ENCODE measurements at places on chromosomes 1 and 21.

DNA sequence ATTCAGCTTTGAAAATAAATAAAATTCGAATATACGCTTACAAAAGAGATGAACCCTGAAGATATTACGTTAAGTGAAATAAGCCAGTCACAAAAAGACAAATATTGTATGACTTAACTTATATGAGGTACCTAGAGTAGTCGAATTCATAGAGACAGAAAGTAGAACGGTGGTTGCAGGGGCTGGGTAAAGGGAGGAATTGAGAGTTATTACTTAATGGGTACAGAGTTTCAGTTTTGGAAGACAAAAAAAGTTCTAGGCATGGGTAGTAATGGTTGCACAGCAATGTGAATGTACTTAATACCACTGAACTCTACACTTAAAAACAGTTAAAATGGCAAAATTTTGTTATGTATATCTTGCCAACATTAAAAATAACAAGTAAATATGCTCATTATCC lies 48.6 kb upstream of the ZNHIT6 start:
- no peak for DNase-seq

DNA sequence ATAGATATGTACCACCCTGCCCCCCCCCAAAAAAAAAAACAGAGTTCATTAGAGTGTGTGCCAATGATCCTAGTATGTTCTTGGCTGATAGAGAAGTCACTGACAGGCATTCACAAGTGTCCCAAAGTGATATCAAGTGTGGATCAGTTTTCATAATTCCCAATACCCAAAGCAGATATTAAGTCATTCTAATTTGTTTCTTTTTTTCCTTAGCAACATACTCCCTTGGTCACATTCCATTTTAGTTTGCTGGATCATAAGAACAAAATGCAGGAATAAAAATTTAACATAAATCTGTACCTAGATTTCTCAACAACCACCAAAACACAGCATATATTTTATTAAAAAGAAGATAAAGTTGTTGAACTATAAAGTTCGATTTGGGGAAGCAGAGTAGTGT lies 129.8 kb upstream of the PALMD start:
- DNase-seq = no peak

- no peak for DNase-seq
Observed at GRCh38 chr1:5110508-5110907, 456.1 kb downstream of the AJAP1 start.

DNA sequence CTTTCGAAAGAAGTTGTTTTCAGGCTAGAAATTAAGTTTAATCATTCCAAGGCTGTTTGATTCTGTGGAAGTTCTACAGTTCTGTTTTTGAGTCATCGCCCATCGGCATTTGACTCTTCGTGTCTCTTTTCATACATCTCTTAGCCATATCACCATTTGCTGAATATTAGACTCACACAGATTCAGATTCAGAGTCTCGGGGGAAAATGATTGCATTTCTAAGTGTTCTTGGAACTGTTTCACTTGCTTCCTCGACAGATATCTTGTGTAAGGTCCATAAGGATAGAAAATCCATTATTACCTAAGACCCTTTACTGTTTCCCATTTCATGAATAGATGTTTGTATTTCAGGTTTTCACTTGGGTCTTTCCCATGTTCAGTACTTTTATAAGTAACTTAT lies 237.0 kb upstream of the SGIP1 start:
- no peak for DNase-seq

DNA sequence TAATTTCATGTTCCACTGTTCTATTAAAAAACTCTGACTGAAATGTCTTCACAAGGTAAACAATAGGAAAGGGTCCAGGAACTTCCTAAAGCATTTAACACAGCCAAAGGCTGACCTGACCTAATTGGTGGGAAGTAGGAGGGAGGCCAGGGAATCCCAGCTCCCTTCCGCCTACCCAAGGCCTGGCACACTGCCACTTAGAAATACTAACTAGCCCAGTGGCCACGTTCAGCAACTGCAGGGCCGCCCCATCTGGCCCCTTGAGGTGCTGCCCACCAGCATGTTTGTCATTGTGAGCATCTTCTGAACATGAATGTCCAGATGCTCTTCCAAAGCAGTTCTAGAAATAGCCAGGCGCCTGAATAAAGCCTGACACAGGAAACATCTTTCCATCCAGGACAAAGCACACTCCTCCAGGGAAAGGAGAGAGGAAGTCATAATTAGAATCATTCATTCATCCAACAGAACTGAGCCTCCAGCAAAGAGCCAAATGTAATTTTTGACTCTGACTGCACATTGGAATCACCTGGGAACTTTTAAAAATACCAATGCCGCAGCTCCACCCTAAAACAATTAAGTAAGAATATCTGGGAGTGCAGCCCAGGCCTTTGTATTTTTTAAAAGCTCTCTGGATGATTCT lies 44.6 kb upstream of the BCL9 start:
- peak; percentile 50 for DNase-seq

GRCh38 chr1:66035616-66036245 lies 243.0 kb downstream of the PDE4B start:
- DNase-seq = no peak

GRCh38 chr1:212774584-212774983 lies 17.0 kb downstream of the NSL1 start:
- peak; percentile 34 for DNase-seq

DNA sequence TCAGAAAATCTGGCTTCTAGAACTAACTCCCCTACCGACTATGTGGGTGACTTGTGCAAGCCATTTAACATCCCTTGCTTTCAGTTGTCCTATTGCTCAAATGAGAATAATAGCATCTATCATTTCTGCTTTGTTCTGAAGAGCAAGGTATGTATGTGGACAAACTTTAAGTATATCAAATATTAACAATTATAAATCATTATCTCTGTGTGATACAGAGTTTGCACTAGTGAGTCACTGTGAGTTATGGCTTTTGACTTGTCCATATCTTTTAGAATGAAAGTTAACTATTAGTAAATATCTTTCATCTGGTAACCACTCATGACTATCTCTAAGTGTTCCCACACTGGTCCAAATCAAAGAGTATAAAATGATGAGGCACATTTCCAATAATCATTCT lies 812.9 kb upstream of the ADGRL2 start:
- DNase-seq = no peak

DNA sequence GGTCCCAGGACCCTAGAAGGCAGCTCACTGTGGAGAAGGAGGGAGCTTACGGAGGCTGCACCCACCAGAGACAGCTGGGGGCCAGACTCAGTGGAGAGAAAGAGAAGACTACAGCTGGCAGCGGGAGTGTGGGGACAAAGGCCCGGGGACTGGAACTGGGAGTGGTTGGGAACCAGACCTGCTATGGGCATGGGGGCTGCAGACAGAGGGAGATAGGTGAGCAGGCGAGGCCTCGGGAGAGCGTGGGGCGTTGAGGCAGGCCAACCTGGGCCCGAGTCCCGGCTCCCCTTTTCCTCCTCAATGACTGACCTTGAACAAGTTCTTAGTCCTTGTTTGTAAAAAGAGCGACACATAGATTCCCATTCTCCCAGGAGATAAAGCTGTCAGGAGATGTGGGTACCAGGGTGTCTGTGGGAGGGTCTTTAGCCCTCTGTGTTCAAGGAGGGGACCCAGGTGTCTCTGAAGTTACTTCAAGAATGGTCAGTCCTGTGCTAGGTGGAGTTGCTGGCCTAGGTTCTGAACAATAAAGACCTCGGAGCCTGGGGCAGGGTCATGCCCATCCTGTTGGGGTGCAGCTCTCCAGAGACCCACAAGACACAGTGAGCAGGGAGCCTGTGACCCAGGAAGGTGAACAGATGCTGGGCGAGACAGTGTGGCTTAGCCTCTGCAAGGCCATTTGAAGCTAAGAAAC lies 87.9 kb downstream of the ITPKB start:
- no peak for DNase-seq

DNA sequence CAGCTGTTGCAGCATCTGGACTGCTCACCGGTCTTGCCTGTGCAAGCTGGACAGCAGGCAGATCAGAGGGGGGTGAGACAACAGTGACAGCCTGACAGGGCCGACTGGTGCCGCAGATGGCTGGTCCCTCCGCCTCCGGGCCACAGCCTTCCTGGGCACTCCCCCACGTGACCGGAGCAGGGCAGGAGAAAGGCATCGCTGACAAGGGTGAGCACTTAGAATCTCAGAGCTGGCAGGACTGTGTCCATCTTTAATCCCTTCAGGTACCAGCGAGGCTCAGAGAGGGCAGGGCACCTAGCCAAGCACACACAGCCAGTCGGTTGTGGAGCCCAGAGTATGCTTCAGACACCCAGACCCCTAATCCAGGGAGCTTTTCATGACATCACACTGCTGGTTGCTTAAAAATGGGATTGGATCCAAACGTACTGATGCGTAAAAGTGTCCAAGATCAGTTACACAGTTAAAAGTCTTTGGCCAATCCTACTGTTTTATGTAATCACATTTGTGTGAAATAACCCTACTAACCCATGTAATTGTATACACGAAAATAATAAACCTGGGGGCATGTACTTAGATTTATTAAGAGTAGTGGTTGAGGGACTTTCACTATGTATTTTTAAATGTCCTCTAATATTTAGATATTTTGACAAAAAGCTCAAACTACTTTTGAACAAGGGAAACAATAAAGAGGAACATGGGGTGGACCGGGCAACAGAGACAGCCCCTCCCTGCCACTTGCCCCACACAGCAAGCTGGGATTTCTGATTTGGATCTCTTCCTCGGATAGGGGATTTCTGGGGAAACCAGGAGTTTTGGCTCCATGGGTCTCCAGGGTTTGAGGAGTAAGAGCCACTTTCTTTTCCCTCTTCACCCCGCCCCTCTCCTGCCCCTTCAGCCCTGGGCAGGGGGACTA lies 758 bp upstream of the CNTN2 start:
- DNase-seq = no peak

- no peak for DNase-seq
Observed at GRCh38 chr1:204599098-204599497, 82.9 kb downstream of the MDM4 start.

DNA sequence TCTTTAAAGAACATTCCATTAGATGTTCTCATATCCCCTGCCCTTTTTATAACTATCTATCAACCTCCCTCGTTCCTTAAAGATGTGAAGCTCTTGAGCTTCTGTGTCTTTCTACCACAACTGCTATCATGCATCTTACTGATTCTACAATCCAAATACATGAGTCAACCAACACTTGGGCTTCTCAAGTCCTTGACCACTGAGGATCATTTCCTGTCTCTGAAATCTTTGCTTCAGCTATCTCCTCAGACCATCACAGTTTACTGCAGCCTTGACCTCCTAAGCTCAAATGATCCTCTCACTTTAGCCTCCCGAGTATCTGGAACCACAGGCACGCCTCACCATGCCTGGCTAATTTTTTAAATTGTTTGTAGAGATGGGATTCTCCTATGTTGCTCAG lies 75.2 kb downstream of the FMO4 start:
- DNase-seq = no peak

GRCh38 chr1:23533246-23534023 lies 2.4 kb upstream of the E2F2 start:
- no peak for DNase-seq

- peak; percentile 40 for DNase-seq
Observed at GRCh38 chr1:231206856-231207255, 34.2 kb upstream of the GNPAT start.

DNA sequence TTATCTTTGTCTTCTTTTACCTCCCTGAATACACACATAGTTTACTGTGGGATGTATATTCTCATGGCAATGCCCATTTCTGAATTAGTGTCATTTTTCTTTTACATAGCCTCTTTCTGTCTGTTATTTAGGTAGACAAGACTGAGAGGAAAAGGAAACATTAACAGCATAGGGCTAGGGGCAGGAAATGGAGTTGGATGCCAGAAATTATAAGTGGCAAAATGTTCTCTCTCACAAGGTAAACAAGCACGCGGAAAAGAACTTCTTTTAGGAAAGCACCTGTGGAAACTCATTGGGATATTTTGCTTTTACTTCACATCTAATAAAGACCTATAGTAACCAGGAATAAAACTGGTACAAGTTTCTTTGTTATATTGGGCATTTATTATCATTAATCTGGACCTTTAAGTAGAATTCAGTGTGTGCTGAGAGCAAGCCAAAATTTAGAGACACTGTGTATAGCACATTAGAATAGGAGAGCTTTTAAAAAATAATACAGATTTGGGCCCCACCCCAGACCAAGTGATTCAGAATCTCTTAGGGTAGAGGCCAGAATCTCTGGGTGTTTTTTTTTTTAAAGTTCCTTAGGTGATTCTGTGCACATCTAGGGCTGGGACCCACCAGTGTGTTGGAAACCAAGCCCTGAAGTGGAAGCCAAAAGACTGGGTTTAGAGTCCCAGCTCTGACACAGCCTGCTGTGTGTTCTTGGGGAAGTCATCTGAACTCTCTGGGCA lies 32.7 kb downstream of the S100A10 start:
- DNase-seq = no peak

DNA sequence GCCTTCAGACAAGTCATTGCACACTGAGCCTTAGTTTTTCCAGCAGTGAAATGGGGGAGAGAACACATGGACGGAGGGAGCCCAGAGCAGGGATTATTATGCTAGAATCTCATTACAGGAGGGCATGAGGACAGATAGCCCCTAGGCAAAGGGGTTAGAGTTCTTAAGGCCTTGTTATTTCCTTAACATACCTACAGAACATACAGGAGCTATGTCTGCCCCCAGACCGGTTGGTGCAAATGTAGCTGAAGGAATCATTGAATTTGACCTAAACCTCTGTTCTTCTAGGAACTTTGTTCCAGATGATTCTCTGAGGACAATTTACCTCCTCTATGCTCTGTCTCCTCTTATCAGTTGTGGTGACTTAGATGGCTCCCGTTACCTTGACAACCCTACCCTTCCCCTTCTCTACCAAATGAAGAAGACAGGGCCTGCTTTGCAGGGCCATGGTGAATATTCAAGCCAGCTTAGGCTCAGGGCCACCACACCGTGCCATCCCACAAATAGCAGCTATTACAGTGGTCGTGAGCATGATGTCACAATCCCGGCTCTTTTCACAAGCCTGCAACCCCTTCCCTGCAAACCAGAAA lies 156.9 kb downstream of the IGSF21 start:
- no peak for DNase-seq

DNA sequence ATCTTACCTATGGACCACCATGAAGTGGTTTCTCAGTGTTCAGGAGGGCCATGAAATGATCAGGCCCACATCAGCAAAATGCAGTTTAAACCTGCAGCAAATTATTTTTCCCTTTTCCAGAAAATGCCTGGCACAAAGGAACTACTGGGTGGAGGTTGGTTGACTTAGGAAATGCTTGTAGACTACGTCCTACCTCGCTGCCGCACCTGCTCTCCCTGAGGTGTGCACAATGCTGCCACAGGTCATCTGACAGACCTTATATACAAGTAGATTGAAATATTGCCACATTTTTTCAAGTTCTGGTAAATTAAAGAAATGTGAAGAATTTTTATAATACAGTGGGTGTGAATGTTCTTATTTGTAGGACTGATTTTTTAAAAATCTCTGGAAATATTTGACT lies 166.7 kb upstream of the PDE4B start:
- no peak for DNase-seq

DNA sequence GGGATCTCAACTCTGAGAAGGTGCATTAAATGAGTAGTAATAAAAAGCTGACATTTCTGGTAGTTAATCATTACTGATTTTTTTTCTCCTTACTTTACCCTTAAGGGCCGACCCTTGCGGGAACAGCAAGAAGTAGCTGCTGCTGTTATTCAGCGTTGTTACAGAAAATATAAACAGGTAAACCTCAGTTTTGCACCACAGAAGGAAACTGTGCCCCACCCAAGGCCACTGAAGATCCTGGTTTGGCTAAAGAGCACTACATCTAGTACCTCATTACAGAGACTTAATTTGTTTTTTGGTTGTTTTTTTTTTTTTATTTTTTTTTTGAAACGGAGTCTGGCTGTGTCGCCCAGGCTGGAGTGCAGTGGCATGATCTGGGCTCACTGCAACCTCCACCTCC lies 23.5 kb upstream of the VAMP3 start:
- DNase-seq = no peak
